ENCODE measurements at places on chromosomes 7 and 10.

- DNase-seq = no peak
Observed at GRCh38 chr7:39637400-39637799, 14.0 kb downstream of the RALA start.

DNA sequence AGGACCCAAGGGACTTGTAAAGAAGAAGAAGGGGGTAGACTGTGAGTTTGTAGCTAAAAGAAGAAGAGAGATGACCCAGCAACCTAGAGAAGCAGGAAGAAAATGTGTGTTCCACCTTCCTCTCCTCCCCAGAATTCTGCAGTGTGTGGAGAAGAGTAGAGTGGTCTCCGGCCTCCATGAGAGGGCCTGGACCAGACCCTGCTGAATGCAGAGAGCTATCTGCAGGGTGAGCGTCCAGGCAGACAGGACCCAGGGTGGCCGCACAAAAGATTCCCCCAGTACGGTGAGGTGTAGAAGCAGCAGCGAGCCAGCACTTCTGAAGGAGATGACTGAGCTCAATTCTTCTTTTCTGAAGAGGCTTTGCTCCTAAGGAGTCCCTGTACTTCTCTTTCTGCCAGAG is 239.7 kb upstream of the ANKRD30A start:
- DNase-seq = no peak

DNA sequence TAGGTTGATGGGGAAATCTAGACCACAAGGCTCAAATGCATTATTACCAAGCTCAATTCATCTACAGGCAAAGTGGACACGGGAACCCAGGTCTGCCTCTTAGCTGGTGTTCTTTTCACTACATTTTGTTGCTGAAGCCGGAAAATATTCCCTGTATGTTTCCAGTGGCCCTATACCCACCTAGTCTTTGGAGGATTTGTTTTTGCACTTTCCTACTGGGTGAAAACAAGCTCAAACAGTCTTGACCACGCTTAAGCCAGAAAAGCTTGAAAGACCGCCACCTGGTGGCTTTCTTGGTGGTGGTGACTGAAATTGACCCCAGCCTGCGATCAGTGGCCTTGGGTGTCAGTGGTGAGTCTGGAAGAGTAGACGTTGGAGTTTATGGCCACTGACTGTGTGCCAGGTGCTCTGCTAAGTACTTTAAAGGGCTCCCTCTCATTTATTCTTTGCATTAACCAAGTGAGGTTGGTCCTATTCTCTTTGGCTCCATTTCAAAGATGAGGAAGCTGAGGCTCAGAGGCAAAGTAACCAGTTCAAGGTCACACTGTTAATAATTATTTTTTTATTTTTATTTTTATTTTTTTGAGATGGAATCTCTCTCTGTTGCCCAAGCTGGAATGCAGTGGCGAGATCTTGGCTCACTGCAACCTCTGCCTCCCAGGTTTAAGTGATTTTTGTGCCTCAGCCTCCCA is 11.1 kb upstream of the CRTAC1 start:
- DNase-seq = peak; percentile 51

DNA sequence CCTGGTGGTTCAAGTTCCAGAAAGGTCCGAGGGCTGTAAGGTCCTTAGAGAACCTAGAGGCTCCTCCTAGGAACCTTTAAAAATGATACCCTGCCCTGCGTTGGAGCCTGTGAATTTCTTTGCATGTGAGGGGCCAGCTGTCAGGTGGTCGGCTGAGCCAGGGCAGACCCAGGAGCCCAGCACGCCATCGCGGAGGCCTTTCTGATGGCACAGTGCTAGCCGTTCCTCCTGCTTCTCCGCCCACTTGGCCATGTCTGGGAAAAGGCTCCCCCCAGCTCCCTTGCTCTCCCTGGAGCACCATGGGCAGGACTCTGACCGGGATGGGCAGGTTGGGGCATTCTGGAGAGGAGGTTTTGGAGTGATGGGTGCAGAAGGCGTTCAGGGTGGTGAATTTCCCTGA is 7.6 kb downstream of the ZNF316 start:
- DNase-seq = no peak

DNA sequence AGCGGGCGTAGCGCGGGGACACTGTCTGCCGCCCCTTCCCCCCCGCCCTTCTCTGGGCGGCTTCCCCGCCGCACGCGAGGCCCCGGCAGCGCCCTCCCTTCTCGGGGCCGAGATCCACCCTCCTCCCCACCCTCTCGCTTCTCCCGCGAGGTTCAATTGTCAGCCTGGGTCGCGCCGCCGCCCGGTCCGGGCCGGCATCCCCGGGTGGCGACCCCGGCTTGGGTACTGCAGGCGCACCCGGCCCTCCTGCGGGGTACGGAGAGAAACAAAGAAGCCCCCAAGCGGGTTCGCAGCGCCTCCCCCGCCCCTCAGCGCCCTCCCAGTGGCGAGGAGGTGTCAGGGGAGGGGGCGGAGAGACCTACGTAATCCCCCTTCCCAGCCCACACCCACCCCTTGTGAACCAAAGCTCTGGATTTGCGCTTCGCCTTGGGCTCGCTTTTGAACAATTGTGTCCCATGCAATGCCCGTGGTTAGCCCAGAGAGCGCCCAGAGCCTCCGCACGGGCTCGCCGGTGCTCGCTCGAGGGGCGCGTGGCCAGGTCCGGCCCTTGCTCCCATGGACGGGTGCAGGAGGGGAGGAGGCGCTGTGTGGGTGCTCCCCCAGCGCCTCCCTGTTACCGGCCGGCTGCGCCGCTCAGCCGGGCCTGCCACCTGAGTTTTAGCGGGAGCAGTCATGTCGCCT is 634 bp downstream of the HECW1 start:
- DNase-seq = peak; percentile 69

DNA sequence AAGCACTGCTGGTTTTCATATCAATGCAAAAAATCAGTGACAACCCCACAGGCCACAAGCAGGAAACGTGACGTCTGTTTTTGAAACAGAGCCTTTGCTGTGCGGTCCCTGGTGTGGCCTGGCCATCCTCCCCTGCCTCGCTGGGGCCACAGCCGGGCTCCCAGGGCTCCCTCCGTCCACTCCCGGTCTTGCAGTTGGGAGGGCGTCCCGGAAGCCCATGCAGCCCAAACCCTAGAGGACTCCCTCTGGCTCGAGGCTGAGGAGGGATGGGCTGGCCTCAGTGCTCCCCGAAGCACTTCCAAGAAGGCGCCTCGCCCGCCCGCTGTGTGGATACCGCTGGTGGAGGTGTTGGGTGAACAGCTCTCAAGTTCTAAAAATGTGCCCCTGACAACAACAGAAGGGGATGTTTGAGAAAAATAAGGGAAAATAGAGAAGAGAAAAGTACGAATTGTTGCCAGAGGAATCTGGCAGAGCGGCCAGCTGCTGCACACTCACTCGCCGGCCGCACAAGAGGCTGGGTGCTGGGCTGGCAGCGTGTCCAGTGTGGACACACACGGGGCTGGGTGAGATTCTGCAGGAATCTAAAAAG is 73.5 kb downstream of the ZRANB1 start:
- no peak for DNase-seq

GRCh38 chr10:95988702-95989101 is 54.7 kb upstream of the CCNJ start:
- DNase-seq = no peak

- DNase-seq = no peak
Observed at GRCh38 chr10:61890881-61891409, 10.6 kb upstream of the ARID5B start.

- peak; percentile 65 for DNase-seq
Observed at GRCh38 chr7:1940402-1940786, 270.3 kb downstream of the ELFN1 start.

GRCh38 chr10:42551582-42552187 is 86.7 kb downstream of the ZNF33B start:
- DNase-seq = no peak

- peak; percentile 95 for DNase-seq
Observed at GRCh38 chr7:74027683-74028320, at the start of gene ELN. TSS of gene ELN (plus strand) at chr7:74028173. CDS start at chr7:74028188, 15 bp downstream.

DNA sequence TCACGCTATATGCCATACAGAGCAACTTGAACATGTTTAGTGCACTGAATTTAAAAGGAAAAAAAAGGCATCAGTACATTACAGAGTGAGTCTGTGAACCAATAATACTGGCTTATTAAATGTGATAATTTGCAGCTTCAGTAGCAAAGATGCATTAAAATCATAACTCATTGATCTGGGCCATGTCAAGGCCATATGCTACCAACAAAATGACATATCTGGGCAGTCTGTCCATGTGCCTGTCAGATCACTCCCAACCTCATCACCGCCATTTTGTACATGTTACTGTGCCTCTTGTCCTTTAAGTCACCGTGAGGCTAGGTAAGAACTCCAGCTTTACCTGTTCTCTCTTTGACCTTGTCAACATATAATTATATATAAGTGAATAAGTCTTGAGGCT is 307.4 kb upstream of the LRGUK start:
- no peak for DNase-seq

DNA sequence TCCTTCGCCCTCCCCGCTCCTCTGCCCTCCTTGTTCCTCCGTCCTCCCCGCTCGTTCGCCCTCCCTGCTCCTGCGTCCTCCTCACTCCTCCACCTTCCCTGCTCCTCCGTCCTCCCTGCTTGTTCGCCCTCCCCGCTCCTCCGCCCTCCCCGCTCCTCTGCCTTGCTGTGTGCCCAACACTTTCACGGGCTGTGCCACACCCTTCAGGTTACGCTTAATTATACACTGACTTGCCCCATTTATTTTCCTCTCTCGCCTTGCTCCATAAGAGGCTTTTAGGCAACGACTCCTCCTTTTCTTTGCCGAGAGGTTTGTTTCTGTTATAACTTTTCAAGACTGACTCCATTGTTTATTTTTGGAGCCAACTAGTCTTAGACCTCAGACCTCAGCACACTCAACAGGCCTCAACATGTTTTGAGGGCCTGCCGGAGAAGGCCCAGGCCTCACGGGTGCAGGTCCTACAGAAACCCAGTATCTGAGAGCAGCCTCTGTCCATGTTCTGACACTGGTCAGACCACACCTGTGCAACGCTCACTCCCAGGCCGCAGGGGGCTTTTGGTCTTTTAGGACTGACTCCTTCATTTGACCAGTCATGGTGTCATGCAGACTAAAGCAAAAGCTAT is 18.2 kb upstream of the PRKAG2 start:
- no peak for DNase-seq

DNA sequence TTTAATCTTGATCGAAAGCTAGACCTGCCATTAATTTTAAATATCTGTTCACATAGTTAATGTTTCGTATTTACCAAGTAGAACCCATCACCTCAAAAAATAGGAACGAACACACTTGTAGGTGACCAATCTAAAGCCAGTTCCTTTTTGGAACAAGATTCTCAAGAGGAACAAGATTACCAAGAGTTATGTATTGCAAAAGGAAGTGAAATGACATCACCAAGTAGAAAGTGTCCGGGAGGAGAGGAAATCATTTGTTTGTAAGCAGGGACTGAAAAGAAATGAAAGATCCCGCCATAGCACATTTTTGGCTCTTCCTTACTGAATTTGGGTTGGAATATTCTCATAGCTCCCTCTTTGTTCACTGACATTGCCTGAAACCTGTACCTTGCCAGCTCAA is 1200.5 kb downstream of the SORCS1 start:
- DNase-seq = no peak

GRCh38 chr7:6273917-6274630 is 1.6 kb upstream of the CYTH3 start:
- no peak for DNase-seq

Measured in left hindlimb (tissue), 1 donor.